CD4-positive, CD25-positive, alpha-beta regulatory T cell (primary cell): ENCODE measurements at places on chromosomes 7 and 10.

- no peak for DNase-seq
Measured at GRCh38 chr10:11232222-11232961, 214.7 kb downstream of the CELF2 start.

DNA sequence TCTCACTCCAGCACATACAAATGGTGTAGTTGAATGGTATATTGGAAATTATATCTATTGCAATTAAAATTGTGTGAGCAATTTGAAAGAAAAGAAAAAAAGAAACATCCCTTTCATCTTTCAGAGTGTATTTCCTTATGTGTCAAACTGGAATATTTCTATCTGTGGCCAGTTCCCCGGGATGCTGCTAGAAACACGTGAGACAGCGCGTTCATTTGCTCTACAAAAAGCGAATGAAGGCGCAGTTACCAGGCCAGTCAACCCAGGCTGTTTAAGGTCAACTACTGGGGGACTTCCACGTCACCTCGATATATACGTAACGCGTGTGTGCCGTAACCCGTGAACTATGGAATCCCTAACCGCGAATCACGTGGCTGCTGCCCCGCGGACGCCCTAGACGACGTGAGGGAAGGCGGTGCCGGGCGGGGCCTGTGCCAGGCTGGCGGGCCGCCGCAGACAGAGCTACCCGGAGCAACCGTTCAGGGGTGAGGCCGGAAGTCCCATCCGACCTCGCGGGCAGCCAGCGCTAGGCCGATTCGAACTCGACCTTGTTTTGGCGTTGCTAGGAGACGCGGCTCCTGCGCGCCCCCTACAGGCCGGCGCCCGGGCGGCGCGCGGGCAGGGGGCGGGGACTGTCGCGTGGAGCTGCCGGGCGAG, 1.1 kb upstream of the ARL4A start:
- DNase-seq = peak; percentile 96

GRCh38 chr10:132366006-132366405, 31.0 kb upstream of the PWWP2B start:
- no peak for DNase-seq

DNA sequence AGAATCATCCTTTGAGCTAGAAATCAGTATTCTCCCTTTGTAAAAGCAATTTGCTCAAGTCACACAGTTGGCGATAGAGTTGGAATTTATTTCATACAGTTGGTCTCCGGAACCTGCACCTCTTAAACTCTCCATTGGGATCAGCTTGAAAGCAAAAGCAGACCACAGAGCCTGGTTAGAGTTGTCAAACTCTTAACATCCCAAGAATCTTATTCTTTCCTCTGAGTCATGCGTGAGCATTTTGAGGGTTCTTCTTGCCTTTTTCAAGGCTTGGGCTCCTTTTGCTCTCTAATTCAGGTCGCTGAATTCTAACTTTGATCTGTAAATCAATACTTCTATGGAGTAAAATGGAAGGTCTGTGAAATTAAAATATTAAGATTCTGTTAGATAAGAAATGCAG, 19.6 kb upstream of the SCIN start:
- no peak for DNase-seq

DNA sequence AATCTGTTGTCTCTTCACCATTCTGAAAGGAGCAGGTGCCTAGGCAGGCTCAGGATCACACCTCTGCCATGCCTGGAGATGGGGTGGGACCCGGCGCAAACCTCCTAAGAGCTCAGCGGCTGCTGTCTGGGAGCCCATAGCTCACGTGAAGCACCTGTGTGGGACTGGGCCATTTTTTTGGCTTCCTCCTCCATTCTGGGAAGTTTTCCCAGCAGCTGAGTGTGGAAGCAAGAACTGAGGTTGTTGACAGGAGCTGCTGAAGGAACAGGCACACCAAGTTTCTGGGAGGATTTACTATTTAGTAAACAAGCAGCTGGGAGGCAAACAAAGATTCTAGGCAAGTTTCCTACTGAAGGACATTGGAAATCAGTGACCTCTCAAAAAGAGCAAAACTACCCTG, 77.3 kb downstream of the FAM13C start:
- DNase-seq = no peak

- no peak for DNase-seq
Measured at GRCh38 chr10:9508606-9509005, 1454.1 kb downstream of the GATA3 start.

DNA sequence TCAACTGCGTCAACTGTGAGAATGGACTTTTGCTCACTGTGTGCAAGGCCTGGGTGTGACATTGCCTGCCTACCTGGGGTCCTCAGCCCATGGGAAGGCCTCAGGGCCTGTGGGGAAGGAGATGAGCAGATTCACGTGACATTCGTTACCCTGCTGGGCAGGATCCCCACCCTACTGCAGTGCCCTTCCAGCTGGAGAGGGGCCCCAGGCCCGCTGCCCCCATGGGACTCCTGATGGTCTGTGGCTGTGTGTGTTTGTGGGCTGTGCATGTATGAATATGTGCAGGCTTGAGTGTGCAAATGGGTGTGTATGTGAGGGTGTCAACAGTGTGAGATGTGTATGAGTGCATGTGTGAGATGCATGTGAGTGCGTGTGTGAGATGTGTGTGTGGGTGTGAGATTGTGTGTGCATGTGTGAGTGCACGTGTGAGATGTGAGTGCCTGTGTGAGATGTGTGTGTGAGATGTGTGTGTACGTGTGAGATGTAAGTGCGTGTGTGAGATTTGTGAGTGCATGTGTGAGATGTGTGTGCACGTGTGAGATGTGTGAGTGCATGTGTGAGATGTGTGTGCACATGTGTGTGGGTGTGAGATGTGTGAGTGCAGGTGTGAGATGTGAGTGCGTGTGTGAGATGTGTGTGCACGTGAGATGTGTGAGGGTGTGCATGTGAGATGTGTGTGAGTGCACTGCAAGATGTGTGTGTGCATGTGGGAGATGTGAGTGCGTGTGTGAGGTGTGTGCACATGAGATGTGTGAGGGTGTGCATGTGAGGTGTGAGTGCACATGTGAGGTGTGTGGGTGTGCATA, 29.7 kb downstream of the PPIF start:
- DNase-seq = no peak

DNA sequence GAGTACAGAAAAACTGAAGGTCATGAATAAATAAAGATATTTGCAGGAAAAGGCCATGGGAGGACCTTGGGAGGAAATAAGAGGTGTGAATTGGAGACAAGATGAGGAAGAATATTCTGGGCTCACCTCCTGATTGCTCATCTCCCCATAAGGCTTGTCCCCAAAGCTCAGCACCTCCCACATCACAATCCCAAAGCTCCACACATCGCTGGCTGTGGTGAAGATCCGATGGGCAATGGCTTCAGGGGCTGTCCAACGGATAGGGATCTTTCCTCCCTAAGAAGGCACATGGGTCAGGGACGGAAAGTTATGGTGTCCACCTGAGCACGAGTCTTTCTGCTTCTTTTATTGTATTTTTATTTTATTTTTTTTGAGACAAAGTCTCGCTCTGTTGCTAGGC, 12.9 kb downstream of the ZYX start:
- no peak for DNase-seq

DNA sequence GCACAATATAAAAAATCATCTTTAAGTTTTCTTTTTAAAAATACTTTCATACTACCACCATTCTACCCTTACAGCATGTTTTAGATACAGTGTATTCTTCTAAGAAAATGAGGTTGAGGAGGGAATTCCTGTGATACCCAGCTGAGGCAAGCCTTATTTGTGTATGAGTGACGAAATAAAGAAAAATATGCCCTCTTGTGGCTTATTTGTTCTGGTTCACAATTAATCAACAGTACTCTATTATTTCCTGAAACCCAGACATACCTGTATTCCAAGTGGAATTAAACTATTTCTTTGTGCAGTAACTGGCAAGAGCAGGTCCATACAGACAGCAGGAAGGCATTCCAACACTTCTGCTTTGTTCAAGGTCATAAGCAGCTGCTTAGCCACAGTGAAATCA, 4.5 kb upstream of the SEMA3D start:
- DNase-seq = no peak

DNA sequence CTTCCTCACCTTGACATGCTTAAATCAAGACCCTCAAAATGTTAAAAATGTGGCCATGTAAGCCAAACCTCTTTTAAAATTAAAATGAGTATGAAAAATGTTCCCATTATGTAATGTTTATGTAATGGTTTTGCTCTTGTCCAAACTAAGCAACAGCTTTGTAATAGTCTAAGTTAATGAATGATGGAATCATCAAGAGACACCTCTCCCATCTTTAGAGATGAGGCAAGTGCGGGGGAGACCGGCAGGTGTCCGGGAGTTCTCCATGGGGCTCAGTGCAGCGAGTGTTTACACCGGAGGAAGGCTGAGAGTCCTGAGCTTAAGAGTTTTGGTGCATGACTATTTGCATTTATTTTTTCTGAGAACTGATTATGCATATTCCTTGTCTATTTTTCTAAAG, 384.9 kb upstream of the RNF32 start:
- no peak for DNase-seq

GRCh38 chr10:85193796-85194195, 865.4 kb downstream of the CCSER2 start:
- no peak for DNase-seq

DNA sequence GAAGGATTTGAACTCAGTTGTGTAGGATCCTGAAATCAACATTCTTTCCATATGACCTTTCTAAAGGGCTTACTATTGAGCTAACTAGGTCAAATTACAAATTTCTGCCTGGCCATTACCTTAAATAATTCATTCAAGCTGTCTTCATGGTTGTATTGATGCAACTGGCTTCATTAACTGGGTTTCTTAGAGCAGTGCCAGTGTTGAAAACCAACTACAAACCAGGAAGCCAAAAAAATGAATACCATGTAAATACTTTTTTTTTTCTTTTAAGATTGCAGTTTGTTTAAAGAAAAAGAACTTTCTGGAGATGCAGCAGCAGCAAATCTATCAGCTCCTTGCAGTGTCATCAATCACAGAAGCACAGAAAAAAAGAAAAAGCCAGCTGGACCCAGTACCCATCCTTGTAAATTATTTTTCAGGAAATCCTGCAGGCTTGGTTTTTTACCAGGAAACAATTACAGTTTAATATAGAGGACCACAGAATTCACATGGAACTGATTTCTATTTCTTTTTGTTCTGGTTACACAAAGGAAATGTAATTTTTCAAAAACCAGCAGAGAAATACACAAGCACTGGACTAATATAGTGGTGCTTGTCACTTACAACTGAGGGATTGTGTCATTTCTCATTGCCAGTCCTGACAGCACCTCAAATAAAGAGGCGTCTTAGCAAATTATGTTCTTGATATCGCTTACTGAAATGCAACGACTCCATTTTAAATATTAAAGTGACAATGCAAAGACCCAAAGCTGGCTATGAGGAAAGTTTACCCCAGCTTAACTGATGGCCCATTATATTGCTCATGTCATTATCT, 131.9 kb downstream of the TMEM26 start:
- DNase-seq = no peak

- no peak for DNase-seq
Measured at GRCh38 chr7:26227987-26228386, 26.4 kb downstream of the CBX3 start.

DNA sequence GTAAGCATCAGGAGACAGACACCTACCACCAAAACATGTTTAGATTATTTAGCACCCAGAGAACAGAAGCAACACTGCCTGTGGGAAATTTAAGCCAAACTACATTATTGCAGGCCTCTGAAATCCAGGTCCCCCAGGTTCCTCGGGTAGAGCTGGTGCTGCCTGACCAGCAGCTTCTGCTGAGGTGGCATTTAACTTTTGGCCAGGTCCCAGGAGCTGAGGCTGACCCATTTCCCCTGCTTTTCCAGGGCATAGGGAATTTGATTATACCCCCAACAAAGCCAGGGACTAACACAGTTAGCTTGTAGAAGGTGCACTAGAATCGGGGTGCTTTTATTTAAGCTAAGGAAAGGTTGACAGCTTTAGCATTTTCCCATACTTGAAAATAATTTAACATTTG, 4.7 kb downstream of the LRRC4 start:
- no peak for DNase-seq

- no peak for DNase-seq
Measured at GRCh38 chr7:108078691-108079090, 51.5 kb downstream of the LAMB4 start.

- no peak for DNase-seq
Measured at GRCh38 chr7:77823787-77824186, 25.2 kb downstream of the PHTF2 start.

DNA sequence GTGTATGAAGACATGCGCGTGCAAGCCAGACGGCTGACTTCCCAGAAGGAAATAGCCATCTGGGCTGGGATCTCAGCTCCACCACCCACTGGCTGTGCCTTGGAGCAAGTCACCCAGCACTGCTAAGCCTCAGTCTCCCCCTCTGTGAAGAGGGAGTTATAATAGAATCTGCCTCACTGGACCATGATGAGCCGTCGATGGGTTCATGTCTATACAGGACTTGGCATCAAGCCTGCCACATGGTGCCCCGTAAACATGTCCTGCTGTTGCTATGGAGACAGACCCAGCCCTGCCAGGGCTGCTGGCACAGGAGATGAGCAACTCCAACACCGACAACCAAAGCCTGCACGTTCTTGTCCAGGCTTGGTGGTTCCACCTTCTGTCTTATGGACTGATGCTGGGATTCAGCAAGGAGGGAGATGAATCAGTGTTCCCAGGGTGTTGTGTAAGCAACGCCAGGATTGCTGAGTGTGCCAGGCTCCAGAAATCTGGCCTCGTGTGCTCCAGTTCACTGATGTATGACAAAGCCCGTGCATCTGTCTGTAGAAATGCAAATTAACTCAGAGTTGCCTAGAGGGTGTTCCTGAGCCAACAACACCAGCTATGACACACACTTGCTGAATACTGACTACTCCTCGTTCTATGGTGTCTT, 5.6 kb downstream of the GPR15LG start:
- peak; percentile 23 for DNase-seq
